ENCODE measurements at places on chromosomes 1 and 21.

DNA sequence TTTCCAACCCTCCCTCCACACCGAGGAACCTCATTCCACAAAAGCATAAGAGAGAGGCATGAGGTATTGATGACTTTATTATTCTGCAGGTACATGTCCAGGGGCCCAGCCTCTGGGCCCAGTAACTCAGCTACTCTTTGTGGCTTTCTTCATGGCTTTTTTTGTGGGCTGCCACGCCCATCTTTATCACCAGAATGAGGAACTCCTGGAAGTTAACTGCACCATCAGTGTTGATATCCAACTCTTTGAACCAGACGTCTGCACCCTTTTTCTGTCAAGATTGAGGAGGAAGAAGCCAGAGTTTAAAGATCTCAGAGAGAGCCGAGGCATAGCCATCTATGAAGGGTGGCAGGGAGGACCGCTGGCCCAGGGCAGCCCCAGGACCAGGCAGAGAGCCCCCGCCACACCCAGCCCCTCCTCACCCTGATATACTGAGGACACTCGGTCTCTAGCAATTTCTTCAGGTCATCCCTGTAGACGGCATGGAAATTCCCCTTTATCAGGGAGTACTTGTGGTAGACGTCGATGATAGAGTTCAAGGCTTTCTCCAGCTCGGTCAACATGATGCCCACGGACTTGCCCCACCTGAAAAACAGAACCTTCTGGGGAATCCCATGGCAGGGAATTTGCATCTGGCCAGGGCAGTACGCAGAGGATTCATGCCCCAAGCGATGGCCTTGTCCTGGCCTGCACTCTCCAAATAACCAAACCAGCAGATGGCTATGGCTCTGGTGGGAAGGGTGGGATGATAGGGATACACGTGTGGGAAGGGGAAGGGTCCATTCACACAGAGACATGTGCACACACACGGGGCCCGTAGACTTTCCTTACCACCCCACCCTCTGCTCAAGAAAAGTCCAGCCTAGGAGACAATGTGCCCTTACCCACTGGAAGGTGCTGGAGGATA lies 647 bp downstream of the S100A8 start:
- no peak for DNase-seq

DNA sequence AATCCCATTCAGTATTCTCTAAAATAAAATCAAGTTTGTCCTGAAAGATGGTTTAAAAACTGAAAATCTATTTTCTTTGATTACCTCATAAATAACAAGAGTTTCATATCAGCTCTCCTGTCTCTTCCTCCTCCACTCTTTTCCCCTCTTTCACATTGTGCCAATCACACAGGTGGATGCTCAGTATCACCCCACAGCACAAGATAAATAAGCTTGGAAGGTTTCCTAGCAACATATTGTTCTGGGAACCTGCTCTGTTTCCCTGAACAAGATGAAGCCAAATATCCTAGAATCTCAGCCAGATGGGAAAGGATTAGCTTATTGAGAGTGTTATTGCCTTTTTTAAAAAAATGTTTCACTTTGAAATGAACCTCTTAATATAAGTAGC lies 45.7 kb upstream of the CACYBP start:
- no peak for DNase-seq

DNA sequence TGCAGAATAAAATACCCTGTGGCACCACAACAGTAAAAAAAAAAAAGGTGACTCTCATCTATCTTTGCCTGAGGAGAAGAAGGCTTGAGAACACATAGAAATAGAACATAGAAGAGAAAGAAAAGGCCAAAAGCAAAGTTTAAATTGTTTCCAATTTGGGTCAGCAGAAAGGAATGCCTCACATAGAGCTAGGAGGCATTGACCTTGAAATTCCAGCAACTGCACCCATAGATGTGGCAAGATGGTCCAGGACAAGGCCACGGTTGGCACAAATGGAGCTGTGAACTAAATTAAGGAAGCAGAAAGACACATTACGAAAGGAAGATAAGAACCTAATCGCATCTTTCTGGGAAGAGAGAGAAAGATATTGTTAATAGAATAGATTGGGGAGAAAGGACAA lies 588.3 kb downstream of the LMO4 start:
- DNase-seq, result no peak

DNA sequence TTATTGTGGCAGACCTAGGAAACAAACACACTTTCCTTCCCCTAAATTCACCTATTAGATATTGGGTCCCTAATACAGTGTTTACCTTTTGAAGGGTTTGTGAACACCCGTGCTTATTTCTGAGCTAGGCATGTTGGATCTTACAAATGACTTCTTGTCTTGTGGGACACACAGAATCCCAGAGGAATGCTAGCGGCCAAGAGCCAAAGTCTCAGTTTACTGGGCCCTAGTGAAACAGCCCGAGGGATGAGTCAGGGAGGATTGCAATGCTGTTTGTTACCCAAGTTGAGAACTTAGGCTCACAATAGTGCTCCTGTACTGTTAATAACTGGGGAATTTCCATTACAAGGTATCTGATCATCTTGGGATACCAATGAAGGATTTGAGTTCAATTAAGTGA lies 100.1 kb upstream of the AKT3 start:
- no peak for DNase-seq

- DNase-seq, result no peak
These were observed 143.9 kb downstream of the GALNT2 start for GRCh38 chr1:230210981-230211336.

DNA sequence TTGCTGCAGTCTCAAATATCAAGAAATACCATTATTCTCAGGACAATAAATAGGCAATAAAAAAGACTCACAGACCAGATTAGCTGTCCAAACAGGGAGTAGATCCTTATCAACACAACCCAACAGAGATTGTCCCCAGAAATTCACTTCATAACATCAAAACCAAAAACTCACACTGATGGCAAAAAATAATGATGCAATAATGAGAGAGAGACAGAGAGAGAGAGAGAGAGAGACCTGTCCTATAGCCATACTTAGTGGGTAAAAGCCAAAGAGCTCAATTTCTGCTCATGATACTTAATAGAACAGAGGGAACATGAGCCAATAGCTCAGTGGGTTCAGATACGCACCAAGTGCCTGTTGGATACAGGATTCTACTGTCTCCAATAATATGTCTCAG lies 244.5 kb downstream of the FAM72C start:
- no peak for DNase-seq

DNA sequence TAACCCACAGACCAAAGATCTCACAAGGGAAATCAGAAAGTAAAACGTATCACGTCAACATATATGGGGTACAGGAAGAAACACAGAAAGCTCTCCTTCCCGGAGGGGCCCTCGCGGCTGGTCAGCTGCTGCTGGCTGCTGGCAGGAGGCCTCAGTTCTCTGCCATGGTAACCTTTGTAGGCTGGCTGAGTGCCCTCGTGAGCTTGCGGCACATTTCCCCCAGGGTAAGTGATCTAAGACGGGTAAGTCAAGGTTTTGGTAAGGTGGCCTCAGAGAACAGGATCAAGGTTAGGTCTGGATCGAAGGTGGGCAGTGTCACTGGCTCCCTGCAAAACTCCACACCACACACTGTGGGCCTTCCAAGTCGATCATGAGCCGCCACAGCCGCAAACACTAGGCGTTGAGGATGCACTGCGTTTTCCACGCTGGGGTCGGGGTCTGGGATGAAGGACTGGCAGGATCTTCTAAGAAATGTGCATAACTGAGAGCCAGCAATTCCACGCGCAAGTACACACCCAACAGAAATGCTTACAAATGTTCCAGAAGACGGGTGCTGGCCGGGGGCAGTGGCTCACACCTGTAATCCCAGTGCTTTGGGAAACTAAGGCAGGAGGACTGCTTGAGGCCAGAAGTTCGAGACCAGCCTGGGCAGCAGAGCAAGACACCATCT lies 33.9 kb downstream of the WDR4 start:
- DNase-seq, result no peak

GRCh38 chr1:19552291-19553010 lies 67.1 kb upstream of the CAPZB start:
- no peak for DNase-seq

DNA sequence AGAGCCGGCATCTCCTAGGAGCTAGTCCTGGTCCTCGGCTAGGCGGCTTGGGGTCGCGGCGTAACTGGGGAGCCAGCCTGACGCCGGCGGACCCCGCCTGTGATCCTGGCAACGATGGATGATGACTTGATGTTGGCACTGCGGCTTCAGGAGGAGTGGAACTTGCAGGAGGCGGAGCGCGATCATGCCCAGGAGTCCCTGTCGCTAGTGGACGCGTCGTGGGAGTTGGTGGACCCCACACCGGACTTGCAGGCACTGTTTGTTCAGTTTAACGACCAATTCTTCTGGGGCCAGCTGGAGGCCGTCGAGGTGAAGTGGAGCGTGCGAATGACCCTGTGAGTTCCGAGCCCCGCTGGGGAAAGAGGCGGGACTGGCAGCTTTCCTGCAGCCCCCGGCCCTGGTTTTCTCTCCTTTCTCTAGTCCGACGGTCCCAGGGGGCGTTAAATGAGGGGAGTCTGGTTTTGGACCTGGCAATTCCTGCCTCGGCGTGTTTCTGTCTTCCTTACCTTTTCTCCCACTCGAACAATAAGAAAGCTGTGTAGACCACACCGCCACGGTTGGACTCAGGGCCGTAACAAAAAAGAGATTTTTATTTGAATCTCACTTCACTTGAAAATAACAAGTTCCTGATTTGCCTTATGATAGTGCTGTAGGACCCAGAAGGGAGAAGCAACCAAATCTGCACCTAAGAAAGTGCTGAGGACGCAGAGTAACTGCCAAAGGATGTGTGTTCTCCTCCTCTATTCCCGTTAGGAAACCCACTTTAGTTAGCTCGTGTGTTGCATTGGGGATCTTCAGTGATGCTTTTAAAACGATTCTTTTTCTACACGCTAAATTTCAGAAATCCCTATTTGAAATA lies at the start of gene SPRTN:
Gene SPRTN (plus strand): TSS at position 24 of the 859 bp plus-strand sequence. CDS start 91 bp downstream, at position 115.
- DNase-seq, result no peak

GRCh38 chr1:2503554-2504224 lies 22.7 kb downstream of the PANK4 start:
- DNase-seq, result no peak

- no peak for DNase-seq
These were observed 1.3 kb downstream of the CLDN19 start for GRCh38 chr1:42738678-42739226.

DNA sequence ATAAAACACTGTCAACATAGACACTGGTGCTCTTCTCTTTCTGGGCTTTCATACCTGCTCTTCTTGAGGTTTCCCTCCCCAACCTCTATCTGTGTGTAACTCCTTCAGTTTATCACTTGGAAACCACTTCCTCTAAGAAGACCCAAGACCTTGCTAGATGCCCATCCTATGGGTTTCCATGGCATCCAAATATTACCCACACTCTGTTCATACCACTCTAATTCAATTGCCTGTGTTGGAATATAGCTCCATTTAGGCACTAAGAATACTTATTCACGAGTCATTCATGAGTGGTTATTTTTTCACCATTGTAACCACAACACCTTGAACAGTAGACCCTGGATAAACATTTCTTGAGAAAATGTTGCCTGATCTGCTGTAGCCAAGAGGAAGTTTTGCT lies 231.1 kb upstream of the SGIP1 start:
- no peak for DNase-seq

DNA sequence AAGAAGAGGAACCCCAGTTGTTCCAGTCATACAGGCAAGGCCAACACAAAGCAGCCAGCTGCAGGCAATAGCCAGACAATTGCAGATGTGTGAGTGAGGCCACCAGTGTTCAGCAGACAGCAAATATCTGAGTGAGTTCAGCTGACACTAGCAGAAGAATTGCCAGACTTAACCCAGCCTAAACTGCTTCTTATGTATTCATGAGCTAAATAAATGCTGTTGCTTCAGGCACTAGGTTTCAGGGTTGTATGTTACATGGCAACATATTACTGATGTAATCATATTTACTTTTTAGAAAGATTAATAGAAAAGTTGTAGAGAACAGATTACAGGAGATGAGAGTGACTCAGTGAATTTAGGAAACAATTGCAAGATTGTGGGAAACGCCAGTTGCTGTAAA lies 129.8 kb upstream of the CHODL start:
- DNase-seq, result no peak

DNA sequence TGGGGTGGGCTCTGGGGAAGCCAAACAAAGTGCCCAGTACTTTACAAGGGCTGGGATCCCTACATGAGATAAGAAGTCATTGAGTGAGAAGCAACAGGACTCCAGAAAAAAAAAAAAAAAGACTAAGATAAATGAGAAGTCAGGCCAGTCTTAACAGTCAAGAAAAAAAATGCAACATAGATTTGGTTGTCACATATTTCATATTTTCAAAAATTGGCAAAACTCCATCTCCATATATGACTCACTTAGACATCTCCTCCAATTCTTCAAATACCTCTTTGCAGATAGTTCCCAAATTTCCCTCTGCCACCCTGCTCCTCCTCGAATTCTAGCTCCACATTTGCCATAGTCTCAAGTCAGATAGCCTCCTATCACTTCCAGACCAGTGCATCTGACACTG lies 20.9 kb upstream of the SIPA1L2 start:
- DNase-seq, result no peak

- no peak for DNase-seq
These were observed 779.7 kb downstream of the USP25 start for GRCh38 chr21:16509476-16509875.

GRCh38 chr21:45282283-45283034 lies 5.2 kb downstream of the POFUT2 start:
- DNase-seq, result no peak

DNA sequence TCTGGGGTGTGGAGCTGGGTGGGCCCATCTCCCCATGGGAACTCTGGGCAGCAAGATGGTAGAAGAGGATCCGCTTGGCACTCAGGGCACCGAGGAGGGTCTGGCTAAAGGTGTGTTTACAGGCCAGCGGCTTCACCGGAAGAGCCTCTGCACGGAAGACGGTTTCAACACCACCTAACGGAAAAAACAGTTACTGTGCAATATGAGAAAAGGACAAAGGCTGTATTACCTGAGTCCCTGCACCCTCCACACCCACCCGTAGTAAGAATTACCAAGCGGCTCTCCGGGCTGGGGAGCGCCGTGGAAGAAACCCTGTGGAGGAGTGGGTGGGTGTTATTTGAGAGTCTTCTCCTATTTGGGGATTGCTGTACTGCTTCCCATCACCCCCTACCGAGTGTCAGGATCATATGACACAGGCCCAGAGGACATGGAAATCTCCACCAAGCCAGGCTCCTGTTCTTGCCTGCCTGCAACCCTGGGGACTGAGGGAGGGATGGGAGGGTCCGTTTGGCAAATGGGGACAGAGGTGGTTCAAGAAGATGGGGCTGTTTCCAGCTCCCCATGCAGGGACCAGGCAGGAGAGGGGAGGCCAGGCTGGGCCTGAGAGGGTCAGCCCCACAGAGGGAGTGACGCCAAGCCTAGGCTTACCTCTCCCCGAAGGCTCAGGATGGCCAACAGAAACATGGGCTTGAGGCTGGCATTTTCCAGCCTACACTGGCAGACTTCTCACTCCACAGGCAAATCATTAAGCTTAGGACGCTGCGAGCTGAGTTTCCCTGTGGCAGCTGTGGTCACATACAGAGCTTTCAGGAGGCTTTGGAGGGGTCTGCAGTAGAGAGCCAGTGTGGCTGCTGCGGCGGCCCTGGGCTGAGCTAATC lies 203.5 kb upstream of the TMEM51 start:
- DNase-seq, result no peak
